ENCODE measurements at places on chromosomes 4 and X. TPM values are rescaled to one million over a fixed set of nuclear protein-coding genes. Genes with fewer than 3 reads are reported as not detected.

DNA sequence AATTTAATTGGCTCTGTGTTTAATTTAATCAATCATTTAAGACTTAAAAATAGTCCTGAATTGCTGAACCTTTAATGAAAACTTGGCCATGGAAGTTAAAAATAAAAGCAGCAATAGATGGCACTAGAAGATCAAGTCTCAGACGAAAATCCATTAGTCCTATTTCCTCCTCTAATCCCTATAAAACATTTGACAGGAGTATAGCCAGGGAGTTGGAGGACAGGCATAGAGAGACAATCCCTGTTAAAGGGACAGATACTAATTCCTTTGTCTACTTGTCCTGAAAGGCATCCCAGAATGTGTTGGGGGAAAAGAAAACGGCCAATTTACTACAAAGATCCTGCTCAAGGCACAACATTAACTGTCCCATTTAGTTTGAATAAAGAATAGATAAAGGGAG is 276.3 kb upstream of the TACR3 start:
- DNase-seq, result no peak
- no peaks in the 10 kb centered on the region for H3K36me3 ChIP-seq
- no peak overlapping the region for H3K4me3 ChIP-seq
- no peak overlapping the region for H3K27ac ChIP-seq

- H3K4me1 ChIP-seq, result peaks cover 9% of the 10 kb centered on the region
- H3K4me3 ChIP-seq, result no peak overlapping the region
- no peak overlapping the region for H3K27ac ChIP-seq
- no peaks in the 10 kb centered on the region for H3K36me3 ChIP-seq
These were observed 289.3 kb upstream of the GATB start for GRCh38 chr4:152050106-152050505.

GRCh38 chr4:177957596-177958360 is 515.5 kb upstream of the AGA start:
- no peak for DNase-seq
- H3K36me3 ChIP-seq, result no peaks in the 10 kb centered on the region
- H3K27ac ChIP-seq, result no peak overlapping the region

GRCh38 chrX:29155286-29155685 is 568.0 kb downstream of the IL1RAPL1 start:
- H3K4me3 ChIP-seq, result no peak overlapping the region
- no peak overlapping the region for H3K27ac ChIP-seq
- H3K4me1 ChIP-seq, result no peaks in the 10 kb centered on the region
- H3K27me3 ChIP-seq, result no peaks in the 10 kb centered on the region
- DNase-seq, result no peak
- no peaks in the 10 kb centered on the region for H3K36me3 ChIP-seq

DNA sequence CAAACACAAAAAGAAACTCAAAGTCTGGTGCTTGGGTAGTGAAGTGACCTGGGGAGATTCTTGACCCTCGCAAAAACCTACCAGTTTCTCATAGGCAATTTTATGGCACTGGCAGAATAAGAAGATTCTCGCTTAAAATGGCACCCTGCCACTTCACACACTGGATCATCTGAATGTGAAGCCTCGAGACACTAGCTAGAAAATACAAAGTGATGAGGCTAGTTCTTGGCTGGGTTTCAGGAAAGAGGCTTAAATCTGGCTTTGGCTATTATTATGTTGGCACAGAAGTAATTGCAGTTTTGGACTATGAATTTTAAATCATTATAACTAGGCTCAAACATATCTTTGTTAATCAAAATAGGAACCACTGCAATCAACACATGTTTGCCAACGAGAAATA is 634.7 kb upstream of the BOD1L1 start:
- no peaks in the 10 kb centered on the region for H3K27me3 ChIP-seq
- DNase-seq, result no peak
- no peaks in the 10 kb centered on the region for H3K4me1 ChIP-seq
- H3K36me3 ChIP-seq, result no peaks in the 10 kb centered on the region

DNA sequence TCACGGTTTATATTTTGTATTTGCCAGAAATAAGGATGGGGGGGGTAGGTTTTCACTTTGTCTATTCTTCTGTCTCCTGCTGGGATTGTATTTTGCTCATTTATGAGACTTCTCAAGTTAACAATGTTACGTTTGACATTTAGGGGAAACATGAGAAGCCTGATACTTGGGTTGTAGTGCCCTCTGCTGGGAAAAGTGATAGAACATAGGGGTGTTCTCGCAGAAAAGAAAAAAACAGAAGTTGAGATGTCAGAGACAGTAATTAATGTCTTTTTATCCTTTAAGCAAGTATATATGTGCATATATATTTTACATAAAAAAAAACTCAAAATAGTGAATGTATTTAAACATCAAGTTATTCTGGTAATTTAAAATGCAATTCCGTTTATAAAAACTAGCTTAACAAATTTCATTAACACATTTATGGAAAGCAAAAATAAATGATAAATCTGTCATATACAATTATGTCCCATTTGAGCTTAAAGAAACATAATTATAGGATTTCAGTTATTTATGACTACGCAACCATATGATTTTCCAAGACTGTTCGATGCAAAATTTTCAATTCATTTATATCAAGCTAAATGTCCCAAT is 46.0 kb upstream of the TMPRSS11F start:
- no peaks in the 10 kb centered on the region for H3K27me3 ChIP-seq
- no peak overlapping the region for H3K4me3 ChIP-seq
- no peaks in the 10 kb centered on the region for H3K4me1 ChIP-seq
- peak; percentile 44 for DNase-seq
- H3K27ac ChIP-seq, result no peak overlapping the region
- no peaks in the 10 kb centered on the region for H3K36me3 ChIP-seq

DNA sequence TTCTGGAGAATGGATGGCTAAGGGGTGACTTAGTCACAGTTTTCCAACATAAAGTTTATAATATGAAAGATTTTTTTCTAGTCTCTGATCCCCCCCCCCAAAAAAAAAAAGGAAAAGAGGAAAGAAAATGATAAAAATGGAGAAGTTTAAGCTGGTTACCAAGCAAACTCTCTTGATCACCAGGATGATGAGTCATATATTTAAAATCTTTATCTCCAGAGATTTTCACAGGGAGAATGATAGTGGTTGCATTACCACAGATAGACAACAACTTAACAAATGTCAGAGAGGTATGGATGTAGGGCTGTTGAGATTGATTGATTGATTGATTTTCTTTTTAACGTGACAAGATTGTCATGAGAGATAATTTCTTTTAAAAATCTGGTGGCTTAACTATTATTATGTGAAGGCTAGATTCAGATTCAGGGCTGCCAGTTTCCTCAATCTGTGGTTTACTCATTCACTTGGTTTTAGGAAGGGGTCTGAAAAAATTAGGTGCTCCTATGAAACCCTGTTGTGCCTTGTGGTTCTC is 13.3 kb upstream of the TEX13C start:
- H3K36me3 ChIP-seq, result no peaks in the 10 kb centered on the region
- no peak overlapping the region for H3K4me3 ChIP-seq
- no peaks in the 10 kb centered on the region for H3K27me3 ChIP-seq
- H3K27ac ChIP-seq, result no peak overlapping the region
- no peaks in the 10 kb centered on the region for H3K4me1 ChIP-seq
- no peak for DNase-seq

GRCh38 chrX:41265615-41266014 is 68.3 kb upstream of the DDX3X start:
- H3K4me1 ChIP-seq, result peaks cover 11% of the 10 kb centered on the region
- no peak overlapping the region for H3K27ac ChIP-seq

DNA sequence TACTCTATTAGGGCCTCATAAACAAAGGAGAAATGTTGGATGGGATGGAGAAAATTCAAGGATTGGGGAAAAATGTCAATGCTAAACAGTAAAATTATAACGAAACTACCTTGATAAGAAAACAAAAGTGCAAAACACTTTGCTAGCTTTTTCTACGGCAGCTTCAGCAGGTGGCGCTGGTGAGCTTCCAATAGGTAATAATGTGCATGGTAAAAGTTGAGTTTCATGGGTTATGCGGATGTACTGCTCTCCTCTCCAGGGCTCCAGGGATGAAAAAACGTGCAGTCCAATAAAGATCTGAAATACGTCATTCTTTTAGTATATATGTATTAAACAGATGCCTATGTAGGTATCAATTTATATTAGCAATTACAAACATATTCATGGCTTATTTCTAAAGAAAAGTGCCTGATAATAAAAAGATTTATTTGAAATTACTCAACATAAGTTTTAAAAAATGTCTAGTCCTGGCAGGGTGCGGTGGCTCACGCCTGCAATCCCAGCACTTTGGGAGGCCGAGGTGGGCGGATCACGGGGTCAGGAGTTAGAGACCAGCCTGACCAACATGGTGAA is 239.6 kb downstream of the GRXCR1 start:
- H3K4me3 ChIP-seq, result no peak overlapping the region
- H3K4me1 ChIP-seq, result no peaks in the 10 kb centered on the region
- H3K27me3 ChIP-seq, result no peaks in the 10 kb centered on the region
- H3K36me3 ChIP-seq, result no peaks in the 10 kb centered on the region
- no peak overlapping the region for H3K27ac ChIP-seq

DNA sequence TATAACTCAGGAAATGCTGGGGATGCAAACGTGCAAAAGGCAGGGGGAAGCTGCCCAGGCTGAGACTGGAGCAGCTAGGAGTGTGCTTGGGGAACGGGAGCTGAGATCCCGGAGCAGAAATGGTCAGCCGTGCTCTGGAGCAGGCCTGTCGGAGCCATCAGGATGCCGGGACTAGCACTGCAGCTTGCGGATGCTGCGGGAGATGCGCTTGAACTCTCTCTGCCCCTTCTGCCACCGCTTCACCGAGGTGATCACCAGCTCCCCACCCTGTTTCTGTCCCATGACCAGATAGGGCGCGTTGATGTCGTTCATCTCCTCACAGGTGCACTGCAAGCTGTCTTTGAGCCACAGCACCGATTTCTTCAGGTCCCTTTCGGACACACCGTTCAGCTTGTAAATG is 7.6 kb downstream of the SFRP2 start:
- no peak for DNase-seq
- no peaks in the 10 kb centered on the region for H3K36me3 ChIP-seq
- H3K4me3 ChIP-seq, result no peak overlapping the region

GRCh38 chrX:45198706-45199105 is 2.0 kb downstream of the DIPK2B start:
- H3K4me1 ChIP-seq, result no peaks in the 10 kb centered on the region
- no peaks in the 10 kb centered on the region for H3K36me3 ChIP-seq
- no peak overlapping the region for H3K4me3 ChIP-seq
- no peak overlapping the region for H3K27ac ChIP-seq
- no peaks in the 10 kb centered on the region for H3K27me3 ChIP-seq

Gene NDNF
- total RNA-seq, result not detected

DNA sequence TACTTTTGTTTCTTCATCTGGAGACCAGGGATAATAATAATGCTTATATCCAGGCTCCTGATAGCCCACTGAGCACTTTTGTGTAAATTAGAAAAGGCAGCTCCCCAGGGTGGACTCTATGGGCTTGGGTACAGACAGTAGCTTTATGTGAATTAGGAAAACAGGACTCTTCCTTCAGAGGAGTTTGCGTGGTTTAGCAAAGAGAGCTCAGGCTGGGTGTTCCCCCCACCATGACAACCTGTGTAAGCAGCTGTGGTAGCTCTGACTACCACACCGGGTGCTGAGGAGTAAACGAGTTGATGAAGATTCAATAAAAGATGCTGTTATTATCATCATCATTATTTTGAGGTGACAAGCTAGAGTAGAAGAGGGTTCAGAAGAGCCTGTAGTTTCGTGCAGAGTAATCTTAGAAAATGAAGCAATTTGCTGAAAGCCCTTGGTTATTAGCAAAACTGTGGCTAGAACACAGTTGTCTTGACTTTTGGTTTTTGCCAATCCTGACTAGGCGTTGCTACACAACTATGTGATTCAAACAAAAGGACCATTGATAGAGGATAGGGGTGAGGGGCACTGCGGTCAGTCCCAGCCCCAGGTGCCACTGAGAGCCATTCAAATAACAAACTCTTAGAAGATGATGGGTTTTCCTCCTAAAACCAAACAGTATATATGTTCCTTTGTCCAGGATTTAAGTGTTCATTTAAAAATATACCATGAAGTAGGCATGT is 60.6 kb upstream of the LIMCH1 start:
- no peak overlapping the region for H3K4me3 ChIP-seq
- peaks cover 7% of the 10 kb centered on the region for H3K27me3 ChIP-seq
- no peak for DNase-seq
- no peaks in the 10 kb centered on the region for H3K4me1 ChIP-seq
- H3K36me3 ChIP-seq, result no peaks in the 10 kb centered on the region

DNA sequence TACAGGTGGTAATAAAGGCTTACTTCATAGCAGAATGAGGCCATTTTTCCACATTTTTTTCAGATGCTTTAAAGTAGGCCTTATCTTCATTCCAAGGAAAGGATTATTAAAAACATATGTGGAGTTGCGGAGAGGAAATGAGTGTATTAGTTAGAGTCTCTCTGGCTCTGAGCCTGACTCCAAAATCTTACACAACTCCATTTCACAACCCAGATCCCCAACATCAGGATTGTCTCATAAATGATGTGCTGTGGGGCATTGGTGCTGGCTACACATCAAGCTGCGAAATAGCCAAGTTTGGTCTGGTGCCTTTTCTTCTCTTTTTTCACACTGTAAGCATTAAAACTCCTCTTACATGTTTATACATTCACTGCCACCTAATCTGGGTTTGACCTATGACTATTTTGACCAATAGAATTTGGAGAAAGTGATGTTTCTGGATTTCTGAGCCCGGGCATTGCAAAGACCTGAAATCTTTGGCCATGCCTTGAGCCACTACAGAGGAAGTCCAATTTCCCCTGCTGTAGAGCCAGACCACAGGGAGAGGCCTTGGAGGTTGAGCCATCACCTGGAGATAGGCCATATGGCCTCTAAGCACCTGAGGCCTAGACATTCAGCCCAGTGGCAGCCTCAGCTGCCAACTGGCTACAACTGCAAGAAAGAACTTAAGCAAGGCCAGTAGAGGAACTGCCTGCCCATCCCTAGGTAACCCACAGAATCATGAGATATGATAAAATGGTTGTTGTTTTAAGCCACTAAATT is 16.7 kb upstream of the SOD3 start:
- H3K4me1 ChIP-seq, result no peaks in the 10 kb centered on the region
- no peak overlapping the region for H3K27ac ChIP-seq
- H3K4me3 ChIP-seq, result no peak overlapping the region
- no peak for DNase-seq
- no peaks in the 10 kb centered on the region for H3K36me3 ChIP-seq
- H3K27me3 ChIP-seq, result no peaks in the 10 kb centered on the region

- H3K27me3 ChIP-seq, result no peaks in the 10 kb centered on the region
- no peak overlapping the region for H3K27ac ChIP-seq
- no peak overlapping the region for H3K4me3 ChIP-seq
- no peaks in the 10 kb centered on the region for H3K36me3 ChIP-seq
These were observed 29.7 kb downstream of the PPP1R2C start for GRCh38 chrX:42748067-42748850.

DNA sequence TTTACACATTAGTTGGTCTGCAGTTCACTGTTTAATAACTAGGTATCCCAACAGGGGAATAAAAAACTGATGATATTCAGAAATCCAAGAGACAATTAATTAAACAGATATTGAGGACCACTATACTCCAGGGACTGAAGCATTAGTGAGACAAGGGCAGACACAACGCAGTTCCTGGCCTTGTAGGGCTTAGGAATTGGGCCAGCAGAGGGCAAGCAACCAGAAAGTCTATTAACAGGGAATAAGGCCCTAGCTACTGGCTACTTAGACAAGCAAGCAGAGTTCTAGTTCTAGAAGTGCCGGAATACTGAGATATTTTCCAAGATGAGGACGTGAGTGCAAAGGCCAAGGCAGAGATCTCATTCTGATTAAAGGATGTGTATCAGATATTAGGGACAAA is 58.6 kb upstream of the ADGRA3 start:
- no peaks in the 10 kb centered on the region for H3K27me3 ChIP-seq
- H3K36me3 ChIP-seq, result no peaks in the 10 kb centered on the region
- no peak overlapping the region for H3K27ac ChIP-seq
- no peak overlapping the region for H3K4me3 ChIP-seq
- H3K4me1 ChIP-seq, result no peaks in the 10 kb centered on the region
